ENCODE measurements at places on chromosomes 1 and 21.

GRCh38 chr1:220487297-220487820, 40.6 kb upstream of the MARK1 start:
- peak; percentile 6 for DNase-seq

DNA sequence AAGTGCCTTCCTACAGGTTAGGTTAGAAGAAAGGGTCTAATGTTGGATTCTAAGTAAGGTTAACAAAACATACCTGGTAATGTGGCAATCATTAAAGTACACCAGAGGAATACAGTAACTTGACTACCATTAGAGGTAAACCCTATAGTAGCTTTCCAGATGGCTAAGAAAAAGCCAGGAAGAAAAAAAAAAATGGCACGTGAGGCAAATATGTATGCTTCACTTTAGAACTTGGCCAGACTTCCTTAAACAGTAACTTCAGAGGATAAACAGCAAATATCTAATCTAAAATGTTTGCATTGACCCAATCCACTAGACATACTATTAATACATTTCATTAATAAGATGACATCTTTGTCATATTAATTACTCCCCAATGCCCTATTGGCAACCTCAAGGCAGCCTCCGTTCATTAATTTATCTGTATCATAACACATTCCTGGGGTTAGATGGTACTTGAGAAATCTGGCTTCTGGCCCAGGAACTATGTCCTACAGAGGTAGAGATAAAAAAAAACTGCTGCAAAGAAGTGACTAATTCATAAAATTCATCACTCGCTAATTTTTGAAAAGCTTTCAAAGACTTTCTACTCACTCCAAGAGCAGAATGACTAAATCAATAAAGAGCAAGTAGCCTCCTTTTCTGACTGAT, 5.8 kb downstream of the DCAF8 start:
- DNase-seq = peak; percentile 80

- DNase-seq = no peak
Observed at GRCh38 chr1:178959543-178960460, 65.9 kb upstream of the FAM20B start.

GRCh38 chr1:89710498-89711139, 77.7 kb downstream of the LRRC8C start:
- DNase-seq = no peak

GRCh38 chr21:36640721-36641244, 58.1 kb upstream of the SIM2 start:
- DNase-seq = no peak

DNA sequence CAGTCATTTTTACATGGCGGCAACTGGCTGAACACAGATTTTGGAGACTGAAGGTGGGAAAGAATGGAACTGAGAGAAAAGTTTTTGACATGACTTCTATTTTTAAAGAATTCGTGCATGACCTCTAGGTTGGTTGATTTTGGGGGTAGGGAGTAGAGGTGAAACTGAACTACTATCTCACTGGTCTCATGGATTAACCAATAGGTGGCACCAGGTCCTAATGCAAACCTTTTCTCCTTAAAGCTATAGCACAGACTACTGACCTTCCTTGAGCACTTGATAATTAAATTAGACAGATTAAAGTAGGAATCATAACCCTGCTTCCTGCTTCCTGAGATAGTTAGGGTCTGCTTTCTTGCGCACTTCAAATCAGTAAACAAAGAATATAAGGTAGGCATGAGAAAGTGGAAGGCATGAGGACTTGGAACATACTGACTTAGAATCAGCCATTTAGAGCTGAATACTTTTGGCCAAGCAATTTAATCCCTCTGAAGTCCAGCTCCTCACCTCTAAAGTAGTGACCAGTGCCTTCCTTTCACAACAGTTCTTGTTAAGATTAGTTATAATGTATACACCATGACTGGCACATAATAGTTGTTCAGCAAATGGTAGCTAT, 206.0 kb downstream of the CENPF start:
- peak; percentile 56 for DNase-seq

- no peak for DNase-seq
Observed at GRCh38 chr1:186091222-186091720, 283.8 kb downstream of the TPR start.

Measured in AG10803 (cell line).